ENCODE measurements at places on chromosomes 13 and 19. TPM values are rescaled to one million over a fixed set of nuclear protein-coding genes. Genes with fewer than 3 reads are reported as not detected.

MAMSTR gene
- total RNA-seq: not detected

ASF1B gene
- total RNA-seq: 8.3 TPM

DNA sequence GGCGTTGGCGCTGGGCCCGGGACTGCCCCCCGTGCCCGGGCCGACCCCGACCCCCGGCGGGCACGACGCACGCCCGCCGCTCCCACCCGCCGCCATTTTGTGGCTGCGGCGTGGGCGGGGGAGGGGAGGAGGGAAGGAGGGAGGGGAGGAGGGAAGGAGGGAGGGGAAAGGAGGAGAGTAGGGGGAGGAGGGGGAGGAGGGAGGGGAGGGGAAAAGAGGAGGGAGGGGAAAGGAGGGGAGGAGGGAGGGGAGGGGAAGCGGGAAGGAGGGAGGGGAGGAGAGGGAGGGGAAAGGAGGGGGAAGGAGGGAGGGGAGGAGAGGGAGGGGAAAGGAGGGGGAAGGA, at the start of gene BTBD2:
BTBD2 (minus strand) TSS at position 107 of the 343 bp plus-strand sequence; CDS start at position 96, 11 bp downstream.
- H3K4me1 ChIP-seq: peaks cover 17% of the 10 kb centered on the region
- no peaks in the 10 kb centered on the region for H3K36me3 ChIP-seq
- peak within 1 kb of the TSS; percentile 72 for H3K4me3 ChIP-seq
- peak within 1 kb of the TSS; percentile 84 for H3K27ac ChIP-seq
- H3K27me3 ChIP-seq: no peaks in the 10 kb centered on the region

GRCh38 chr19:2989236-2989946, 12.0 kb downstream of the TLE6 start:
- H3K4me3 ChIP-seq: no peak overlapping the region
- no peaks in the 10 kb centered on the region for H3K27me3 ChIP-seq
- DNase-seq: no peak
- no peaks in the 10 kb centered on the region for H3K4me1 ChIP-seq

DNA sequence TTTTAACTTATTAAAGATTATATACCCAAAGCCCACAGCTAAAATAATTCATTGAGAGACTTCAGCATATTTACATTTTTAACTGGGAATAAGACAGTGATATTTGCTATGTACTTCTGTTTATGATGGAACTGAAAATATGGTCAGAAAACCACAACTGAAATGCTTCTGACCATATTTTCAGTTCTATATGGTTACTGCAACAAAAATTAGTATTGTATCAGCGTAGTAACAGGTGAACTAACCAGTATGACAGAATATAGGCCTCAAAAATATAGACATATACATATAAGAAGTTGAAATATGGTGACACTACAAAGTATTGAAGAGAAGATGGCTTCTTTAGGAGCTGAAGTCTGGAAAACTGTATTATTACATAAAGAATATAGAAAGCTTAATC, 857.4 kb downstream of the OLFM4 start:
- no peak overlapping the region for H3K4me3 ChIP-seq
- H3K36me3 ChIP-seq: no peaks in the 10 kb centered on the region
- H3K27ac ChIP-seq: no peak overlapping the region
- DNase-seq: no peak
